Psoas muscle (tissue), 8 donors: ENCODE measurements at places on chromosomes 5 and 9. TPM values are rescaled to one million over a fixed set of nuclear protein-coding genes. Genes with fewer than 3 reads are reported as not detected.

GRCh38 chr5:89255845-89256463 is 373.0 kb upstream of the MEF2C start:
- DNase-seq: no peak

Gene LCN2
- polyA plus RNA-seq: 0.08 TPM

GRCh38 chr9:76620996-76621395 is 143.2 kb upstream of the PCA3 start:
- no peak for DNase-seq

DNA sequence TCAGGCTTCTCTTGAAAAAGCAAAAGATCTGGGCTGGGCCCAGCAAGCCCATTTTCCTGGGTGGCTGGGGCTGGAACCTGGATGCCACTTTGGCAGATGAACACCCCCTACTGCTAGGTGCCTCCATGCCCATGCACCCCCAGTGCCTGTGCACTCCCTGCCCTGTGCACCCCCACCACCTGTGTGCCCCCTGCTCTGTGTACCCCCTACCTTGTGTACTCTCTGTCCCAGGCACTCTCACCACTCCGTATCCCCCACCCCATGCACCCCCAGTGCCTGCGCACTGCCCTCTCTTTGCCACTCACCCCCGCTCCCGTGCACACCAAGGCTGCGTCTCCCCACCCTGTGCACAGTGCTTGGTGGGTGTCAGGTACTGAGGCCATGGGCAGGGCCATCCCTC is 14.2 kb downstream of the UNC5A start:
- no peak for DNase-seq

DNA sequence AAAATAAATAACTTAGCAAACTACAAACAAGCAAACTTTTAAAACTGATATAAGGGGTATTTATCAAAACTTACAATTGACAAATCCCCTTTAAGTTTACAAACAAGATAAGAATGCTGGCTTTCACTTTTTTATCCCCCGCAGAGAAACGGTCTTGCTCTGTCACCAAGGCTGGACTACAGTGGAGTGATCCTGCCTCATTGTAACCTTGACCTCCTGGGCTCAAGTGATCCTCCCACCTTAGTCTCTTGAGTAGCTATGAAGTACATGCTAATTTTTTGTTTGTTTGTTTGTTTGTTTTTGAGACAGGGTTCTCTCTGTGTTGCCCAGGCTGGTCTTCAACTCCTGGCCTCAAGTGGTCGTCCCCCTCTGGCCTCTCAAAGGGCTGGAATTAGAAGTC is 9.0 kb upstream of the NIPSNAP3A start:
- no peak for DNase-seq
